NCI-H2029 treated with DMSO at 0.1 percent for 48 hours (cell line): ENCODE measurements at places on chromosomes 1 and 21.
A peak's percentile ranks its signal among the peaks of the same experiment; 100 is the strongest.

GRCh38 chr1:202968895-202969295 is 1.8 kb upstream of the CYB5R1 start:
- DNase-seq, result no peak

DNA sequence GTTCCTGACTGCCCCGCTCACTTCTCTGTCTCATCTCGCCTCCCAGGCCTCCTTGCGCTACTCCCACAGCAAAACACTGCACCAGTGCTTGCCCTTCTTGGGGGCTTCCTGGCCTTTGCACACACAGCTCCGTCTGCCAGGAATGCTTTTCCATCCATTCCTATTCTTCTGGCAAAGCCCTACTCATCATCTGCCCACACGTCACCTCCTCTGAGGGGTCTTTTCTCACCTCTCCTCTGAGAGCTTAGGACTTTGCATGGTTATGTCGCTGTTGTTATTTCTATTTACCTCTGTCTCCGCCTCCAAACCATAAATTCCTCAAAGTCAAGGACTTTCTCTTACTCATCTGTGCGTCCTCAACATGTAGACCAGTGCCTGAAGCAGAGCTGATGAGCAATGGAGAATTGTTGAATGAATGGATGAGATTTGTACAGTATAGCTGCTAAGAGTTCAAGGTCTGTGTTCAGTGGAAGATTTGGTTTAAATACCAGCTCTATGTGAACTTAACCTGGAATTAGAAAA is 26.4 kb upstream of the BTG2 start:
- no peak for DNase-seq

- no peak for DNase-seq
Observed at GRCh38 chr1:182716740-182717720, 32.6 kb upstream of the RGS8 start.

GRCh38 chr1:106584676-106585075 is 471.8 kb upstream of the PRMT6 start:
- no peak for DNase-seq

DNA sequence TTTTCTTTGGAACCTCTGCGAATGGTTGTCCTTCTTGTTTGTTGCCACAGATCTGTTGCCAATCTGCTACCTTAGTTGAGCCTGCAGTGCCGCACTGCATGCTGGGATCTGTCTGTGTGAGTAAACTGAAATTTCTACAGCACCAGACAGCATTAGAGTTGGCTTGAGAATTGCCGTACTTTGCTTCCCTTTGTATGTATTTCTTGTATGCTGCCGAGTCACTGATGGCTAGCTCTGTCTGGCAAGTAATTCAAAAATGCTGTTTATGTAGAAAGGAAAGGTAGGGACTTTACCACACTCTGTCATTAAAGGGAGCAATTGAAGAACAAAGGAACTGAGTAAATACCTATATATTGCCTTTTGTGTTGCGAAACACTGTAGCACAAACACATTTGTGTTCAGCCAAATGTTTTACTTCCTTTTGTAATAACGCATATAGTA is 857.4 kb downstream of the USP25 start:
- peak; percentile 82 for DNase-seq

DNA sequence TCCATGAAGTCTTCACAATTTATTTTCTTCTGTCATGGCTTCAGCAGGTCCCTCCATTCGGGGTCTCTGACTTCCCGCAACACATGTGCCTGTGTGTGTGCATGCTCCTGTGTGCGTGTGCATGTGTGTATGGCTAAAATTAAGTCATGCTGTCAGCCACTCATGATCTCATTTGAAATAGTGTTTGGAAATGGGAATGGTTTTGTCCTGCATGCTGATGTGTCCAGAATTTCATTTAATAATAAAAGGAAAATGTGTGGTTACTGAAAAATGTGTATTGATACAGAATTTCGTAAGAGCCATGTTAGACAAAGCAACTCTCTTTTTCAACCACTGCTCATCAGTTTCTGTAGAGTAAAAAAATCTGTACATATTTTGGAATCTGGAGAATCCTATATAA is 123.8 kb upstream of the PRDX6 start:
- no peak for DNase-seq

DNA sequence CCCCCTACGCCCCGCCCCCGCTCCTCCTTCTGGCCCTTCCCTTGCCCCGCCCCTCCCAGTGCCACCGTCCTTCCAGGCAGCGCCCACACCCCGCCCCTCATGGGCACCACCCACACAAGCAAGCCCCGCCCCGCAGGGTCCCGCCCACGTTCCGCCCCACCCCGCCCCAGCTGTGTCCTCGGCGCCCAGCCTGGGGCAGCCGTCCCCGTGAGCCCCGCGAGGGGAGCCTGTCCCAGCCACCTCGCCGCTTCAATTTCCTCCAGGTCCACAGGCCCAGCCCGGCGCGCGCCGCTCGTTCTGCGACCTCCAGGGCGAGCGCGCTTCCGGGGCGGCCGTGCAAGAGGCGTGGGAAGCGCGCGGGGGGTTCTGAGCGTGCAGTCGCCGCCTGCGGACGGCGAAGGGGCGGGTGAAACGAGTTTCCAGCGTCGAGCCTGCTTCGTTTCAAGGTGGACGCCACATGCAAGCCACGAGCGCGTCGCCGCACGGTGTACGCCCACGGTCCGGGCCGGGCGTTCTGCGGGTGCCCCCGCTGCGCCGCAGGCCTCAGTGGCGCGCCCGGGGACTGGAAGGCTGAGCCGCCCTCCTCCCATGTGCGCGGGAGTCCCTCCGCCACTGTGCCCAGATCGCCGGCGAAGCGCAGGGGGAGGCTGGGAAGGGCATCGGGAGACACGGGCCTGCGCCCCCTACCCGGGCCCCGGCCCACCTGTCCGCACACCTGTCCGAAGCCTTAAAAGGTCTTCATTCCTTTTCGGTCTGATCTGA is 10.8 kb upstream of the FAAP20 start:
- peak; percentile 29 for DNase-seq

- DNase-seq, result no peak
Observed at GRCh38 chr1:78229344-78229743, 183.6 kb downstream of the GIPC2 start.

DNA sequence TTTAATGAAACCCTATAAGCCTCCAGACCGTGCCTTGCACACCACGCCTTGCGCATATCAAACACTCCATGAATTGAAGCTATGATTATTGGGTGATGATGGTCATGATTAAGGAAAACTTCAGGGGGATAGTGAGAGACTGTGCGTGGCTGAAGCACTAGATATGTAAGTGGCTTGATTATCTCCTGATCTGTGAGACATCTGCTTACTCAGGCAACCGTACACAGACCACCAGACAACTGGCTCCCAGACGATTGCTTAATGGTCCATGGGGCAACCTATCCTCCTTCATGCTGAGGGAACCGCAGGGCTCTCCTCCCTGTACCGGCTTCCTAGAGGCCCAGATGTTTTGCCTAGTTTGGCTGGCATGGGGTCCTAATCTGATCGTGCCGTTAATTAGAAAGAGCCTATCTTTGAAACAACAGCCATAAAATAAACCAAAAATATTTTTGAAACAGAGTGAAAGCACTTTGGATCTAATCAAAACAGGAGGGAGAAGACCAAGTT is 51.6 kb downstream of the IRF2BP2 start:
- no peak for DNase-seq
